ENCODE measurements at places on chromosomes 2 and 18.
A peak's percentile ranks its signal among the peaks of the same experiment; 100 is the strongest.

- peak; percentile 39 for DNase-seq
Observed at GRCh38 chr2:55929476-55929875, 5.9 kb upstream of the EFEMP1 start.

GRCh38 chr2:196171946-196172345 lies 568 bp upstream of the STK17B start:
- no peak for DNase-seq

- no peak for DNase-seq
Observed at GRCh38 chr2:229784791-229785190, 70.4 kb upstream of the DNER start.

- DNase-seq, result no peak
Observed at GRCh38 chr2:86393521-86394491, 47.4 kb upstream of the KDM3A start.

DNA sequence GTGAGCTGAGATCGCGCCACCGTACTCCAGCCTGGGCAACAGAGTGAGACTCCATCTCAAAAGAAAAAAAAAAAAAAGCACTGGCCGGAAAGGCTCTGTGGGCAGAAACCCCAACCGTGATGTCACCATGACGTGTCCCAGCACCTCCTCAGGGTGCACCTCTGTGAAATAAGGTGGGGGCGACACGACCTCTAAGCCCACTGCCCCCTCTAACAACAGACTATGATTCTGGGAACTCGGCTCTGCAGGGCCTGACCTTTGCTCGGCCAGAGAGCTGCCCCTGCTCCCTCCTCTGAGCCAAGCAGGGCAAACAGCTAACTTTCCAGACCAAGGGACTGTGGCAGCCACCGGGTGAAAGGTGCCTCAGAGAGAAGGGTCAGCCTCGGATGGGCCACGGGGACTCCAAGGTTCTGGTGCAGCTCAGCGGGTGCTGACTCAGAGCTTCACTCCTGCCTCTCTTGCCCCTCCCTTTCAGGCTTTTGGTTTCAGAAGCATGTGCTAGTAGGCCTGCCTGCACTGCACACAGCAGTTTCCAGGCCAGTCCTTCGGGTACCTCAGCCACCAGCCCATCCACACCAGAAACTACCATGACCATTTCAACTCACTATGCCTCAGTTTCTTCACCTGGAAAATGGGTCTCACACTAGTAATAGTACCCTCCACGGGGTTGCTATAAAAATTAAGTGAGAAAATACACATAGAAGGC lies 8.0 kb downstream of the TMBIM1 start:
- no peak for DNase-seq

DNA sequence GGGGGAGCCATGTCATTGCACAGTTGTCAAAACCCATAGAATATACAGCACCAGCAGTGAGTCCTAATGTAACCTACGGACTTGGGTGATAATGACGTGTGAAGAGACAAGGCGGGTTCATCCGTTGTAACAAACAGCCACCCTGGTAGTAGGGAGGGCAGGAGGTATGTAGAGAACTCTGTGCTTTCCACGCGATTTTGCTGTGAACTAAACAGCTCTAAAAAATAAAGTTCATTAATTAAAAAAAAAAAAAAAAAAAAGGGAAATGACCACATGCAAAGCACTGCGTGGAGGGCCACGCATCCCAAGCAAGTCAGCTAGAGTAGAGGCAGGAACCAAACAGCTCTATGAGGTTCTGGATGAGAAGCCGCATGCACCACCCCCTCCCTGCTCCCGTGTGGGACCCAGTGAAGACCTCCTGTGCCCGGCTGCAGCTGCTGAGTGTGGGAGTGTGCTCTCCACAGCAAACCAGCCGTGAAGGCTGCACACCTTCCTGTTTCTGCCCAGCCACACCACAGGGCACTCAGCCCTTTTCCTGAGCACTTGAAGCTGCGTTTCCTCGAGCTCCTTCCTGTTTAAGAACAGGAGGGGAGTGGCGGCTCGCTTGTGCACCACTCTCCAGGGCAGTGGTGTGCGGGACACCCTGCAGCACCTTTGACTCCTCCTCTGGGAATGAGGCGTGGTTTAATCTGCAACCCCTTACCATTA lies 65.6 kb downstream of the ODC1 start:
- DNase-seq, result no peak

DNA sequence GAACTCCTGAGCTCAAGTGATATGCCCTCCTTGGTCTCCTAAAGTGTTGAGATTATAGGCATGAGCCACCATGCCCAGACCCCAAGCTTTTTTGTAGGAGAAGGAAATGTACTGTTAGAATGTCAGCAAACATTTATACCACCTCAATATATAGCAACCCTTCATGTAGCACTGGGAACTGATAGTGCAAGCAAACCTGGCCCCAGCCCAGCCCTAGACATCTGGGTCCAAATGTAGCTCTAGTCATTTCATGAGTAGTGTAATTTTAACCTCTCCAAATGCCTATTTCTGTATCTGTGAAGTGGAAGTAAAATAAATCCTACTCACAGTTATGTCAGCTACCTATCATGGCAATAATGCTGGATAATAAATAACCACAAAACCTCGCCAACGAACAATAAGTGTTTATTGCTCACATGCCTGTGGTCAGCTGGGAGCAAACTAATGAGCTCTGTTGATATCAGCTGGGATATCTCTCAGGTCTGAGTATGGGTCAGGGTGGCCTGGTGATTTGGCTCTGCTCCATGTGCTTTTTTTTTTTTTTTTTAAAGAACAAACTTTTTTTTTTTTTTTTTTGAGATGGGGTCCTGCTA lies 180.4 kb downstream of the CD8B2 start:
- no peak for DNase-seq

DNA sequence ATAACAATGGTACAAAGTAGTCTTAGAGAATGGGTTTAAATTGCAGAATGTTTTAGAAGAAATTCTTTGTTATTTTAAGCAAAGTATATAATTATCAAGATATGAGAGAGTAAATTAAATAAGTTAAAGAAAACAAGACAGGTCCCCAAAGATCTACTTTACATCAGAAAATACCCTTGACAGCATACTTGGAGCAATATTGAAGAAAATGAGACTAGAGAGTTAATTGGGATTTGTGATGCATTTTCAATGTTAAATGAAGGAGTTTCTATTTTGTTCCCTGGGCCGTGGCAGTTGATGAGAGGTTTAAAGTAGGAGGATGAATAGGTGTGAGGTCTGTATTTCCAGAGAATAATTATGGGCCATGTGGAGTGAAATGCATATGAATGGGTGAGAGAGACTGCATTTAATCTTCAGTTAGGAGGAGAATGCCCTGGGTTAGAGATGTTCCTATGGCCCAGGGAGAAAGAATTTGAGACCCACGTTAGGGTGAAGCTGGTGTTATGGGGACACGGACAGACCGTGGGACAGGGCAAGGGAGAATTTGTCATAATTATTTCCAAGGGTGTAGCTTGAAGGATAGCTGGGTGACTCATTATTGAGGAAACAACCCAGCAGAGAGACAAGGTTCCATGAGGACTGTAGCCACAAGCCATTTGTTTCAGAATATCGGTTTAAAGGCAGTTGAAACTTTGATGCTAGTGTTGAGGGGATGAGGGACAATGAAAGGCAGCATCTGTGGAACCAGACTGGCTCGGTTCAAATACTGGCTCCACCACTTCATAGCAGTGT lies 22.7 kb downstream of the MGAT5 start:
- DNase-seq, result no peak

- no peak for DNase-seq
Observed at GRCh38 chr2:224946895-224947294, 95.4 kb downstream of the DOCK10 start.

- DNase-seq, result peak; percentile 79
Observed at GRCh38 chr2:205188239-205189138, 493.8 kb upstream of the NRP2 start.

GRCh38 chr18:54453996-54454395 lies 96.3 kb downstream of the C18orf54 start:
- no peak for DNase-seq

DNA sequence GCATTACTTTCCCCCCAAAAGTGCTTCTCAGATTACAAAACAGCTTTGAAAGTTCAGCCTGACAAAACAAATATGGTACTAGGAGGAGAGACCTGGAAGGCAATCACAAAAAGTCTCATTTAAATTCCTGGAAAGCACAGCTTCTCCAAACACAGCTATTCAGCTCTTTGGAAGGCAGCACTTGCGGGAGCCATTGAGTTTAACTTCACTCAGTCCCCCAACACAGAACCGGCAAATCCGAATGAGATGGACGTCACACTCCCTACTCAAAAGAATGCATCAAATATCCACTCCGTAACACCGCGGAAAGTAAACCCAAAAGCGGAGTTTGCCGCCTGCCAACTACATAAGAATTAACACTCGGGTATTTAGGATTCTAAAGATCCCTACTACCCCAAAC lies 638 bp downstream of the ST6GAL2 start:
- DNase-seq, result no peak

GRCh38 chr2:45992741-45993475 lies 304.3 kb upstream of the EPAS1 start:
- DNase-seq, result no peak

DNA sequence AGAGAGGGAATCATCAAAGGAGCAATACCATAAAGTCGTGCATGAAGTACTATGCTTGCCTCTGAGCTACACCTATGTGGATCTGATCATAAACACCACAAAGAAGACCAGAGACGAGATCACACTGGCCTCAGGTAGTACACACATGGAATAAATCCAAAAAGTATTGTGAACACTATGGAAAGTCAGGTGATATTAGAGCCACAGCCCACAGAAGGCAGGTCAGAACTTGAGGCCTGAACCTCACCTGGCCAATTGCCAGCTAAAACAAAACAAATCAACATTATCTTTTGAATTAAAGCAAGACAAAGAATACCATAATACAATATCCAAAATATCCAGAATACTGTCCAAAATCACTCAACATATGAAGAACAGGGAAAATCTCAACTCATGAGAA lies 371.1 kb downstream of the NCKAP5 start:
- no peak for DNase-seq

DNA sequence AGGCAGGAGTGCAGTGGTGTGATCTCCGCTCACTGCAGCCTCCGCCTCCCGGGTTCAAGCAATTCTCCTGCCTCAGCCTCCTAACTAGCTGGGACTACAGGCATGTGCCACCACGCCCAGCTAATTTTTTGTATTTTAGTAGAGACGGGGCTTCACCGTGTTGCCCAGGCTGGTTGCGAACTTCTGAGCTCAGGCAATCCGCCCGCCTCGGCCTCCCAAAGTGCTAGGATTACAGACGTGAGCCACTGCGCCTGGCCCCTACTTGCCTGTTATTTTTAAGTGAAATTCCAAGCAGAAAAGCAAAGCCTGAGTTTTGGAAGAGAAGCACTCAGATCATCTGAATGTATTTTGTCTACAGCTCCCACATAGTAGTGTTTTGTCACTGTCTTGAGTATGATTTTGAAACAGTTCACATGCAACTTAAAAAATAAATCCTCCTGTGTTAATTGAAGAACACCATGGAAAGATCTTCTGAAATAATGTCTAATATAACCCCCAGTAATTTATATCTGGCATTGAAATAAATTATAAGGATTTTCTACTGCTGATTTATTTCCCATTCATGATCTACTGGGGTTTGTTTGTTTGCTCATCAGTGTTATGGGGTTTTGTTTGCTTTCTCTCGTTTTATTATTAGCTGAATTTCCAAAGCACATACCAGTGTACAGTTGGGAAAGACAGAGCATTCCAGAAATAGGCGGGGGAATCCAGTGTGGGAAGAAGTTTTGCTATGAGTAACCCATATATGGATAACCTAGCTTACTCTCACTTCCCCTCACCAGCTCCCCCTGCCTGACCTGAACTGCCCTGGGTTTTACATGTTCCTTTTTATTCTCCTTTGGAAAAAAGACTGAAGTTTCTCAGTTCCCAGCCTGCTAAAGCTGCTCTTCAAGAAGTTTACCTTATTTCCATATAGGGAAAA lies 80.1 kb upstream of the MAP3K20 start:
- DNase-seq, result peak; percentile 92

- DNase-seq, result no peak
Observed at GRCh38 chr2:195929531-195929930, 139.1 kb downstream of the DNAH7 start.

GRCh38 chr2:29165362-29166241 lies 50.4 kb downstream of the CLIP4 start:
- peak; percentile 26 for DNase-seq

DNA sequence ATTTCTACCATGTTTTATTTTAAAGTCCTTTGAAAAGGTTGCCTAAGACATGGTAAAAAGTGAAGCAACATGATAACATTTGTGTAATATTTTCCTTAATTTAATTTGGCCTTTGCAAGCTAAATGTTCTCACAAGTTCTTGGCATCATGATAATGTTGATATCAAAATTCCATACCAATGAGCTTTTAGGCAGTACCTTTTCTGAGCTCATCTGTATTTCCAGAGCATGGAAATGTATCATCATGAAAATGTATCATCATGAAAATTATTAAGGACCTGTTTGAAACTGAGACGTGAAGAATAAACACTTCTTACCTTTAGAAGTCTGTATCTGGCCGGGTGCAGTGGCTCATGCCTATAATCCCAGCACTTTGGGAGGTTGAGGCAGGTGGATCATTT lies 73.8 kb downstream of the VWC2L start:
- no peak for DNase-seq

GRCh38 chr2:222939208-222939856 lies 78.5 kb downstream of the ACSL3 start:
- DNase-seq, result no peak

DNA sequence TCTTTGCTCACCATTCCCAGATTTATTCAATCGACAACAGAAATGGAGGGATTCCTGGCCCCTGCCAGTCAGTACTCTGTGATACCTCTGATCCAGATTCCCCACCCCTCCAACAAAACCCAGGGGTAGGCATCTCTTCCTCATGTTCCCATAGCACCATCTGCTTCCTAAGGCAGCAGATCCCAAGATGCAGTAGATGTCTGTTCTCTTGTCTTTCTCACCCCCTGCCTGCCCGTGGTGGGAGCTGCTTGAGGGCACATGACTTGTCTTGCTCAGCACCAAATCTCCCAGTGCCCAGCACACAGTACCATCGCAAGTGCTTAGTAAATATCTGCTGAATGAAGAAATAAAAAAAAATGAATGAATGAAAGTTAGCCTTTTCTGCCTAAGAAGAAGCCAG lies 98.2 kb downstream of the ZBTB7C start:
- DNase-seq, result no peak

GRCh38 chr2:226690461-226691024 lies 109.1 kb downstream of the IRS1 start:
- DNase-seq, result no peak

DNA sequence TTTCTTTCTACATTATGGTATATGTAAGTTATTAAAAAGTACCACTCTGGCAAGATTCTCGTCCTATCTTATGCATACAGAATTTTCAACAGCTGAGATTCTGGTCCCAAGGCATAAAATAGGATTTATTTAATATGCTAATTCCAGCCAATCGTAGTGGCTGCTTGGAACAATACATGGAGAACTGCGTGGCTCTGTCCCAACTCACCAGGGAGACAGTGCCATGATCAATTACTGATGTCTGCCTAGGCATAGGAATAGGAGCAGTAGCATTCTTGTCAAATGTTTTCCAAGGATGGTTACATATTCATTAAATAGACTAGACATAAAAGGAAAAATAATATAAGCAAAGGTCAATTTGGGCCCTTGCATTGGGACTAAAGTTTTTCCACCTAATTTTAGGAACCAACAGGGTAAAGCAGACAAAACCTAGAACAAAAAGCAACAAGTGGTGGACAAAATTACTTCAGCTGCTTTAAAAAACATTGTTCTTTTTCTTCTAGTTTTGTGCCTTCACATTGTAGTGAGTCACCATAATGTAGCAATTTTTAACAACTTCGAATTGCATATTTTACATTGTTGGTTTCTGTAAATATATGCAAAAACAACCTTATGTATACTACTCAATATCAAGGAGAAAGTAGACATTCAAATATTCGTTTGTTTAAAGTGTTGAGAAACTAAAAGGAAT lies 232.8 kb upstream of the ATP5MC3 start:
- DNase-seq, result no peak

GRCh38 chr2:37489041-37489456 lies 144.6 kb downstream of the QPCT start:
- DNase-seq, result peak; percentile 57
